ENCODE measurements at places on chromosomes 13 and 19. TPM values are rescaled to one million over a fixed set of nuclear protein-coding genes. Genes with fewer than 3 reads are reported as not detected.
A peak's percentile ranks its signal among the peaks of the same experiment; 100 is the strongest.

DNA sequence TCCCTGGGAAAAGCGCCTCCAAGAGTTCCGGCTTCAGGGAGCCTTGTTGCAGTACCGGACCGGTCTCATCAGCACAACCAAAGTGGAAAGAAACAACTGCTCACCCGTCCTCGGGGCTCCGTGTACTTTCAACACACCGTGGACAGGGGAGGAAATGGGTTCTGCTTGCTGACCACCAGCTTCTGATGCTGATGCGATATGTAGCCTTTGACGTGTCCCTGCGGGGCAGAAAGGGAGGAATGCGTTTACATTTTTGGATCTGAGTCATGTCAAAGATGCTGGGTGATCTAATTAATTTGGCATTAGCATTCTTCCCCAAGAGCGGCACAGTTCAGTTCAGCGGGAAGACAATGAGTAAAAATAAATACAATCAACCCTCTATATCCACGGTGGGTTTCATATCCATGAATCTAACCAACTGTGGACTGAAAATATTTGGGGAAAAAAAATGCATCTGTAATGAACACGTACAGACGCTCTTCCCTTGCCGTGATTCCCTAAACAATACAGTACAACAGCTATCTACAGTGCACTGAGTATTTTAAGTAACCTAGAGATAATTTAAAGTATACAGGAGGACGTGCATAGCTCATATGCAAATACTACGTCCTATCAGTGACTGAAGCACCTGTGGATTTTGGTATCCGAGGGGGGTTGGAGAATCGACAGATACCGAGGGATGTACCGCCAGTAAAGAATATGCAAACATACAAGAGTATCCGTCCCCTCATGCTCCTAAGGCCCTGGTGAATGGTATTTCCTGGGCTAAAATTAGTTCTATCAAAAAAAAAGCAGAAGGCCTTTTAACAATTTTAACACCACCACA lies 19.8 kb downstream of the PROZ start:
- no peak overlapping the region for H3K4me3 ChIP-seq
- peak overlapping the region; percentile 73 for H3K27ac ChIP-seq
- DNase-seq = peak; percentile 53
- peaks cover 72% of the 10 kb centered on the region for H3K36me3 ChIP-seq

- H3K27ac ChIP-seq = no peak overlapping the region
- no peaks in the 10 kb centered on the region for H3K36me3 ChIP-seq
Observed at GRCh38 chr13:95111608-95112007, 189.6 kb downstream of the ABCC4 start.

DNA sequence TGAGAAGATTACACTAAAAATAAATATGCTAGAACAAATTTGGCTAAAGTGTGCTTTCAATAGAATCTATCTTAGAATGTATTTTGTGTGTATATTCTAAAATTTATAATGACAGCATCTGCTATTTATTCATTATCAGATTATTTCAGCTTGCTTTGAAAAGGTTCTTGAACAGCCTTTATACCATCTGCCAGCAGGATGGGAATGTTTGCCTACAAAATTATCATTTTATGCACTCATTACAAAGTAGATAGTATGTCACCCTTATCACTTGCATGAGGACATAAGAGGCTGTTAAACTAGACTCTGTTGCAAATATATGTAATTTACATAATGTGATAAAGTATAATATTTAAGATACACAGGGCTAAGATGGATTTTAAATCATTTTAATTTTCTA lies 1286.9 kb upstream of the PCDH20 start:
- H3K27ac ChIP-seq = peak overlapping the region; percentile 78
- H3K36me3 ChIP-seq = no peaks in the 10 kb centered on the region
- peak; percentile 21 for DNase-seq
- H3K4me3 ChIP-seq = no peak overlapping the region
- no peaks in the 10 kb centered on the region for H3K4me1 ChIP-seq

DNA sequence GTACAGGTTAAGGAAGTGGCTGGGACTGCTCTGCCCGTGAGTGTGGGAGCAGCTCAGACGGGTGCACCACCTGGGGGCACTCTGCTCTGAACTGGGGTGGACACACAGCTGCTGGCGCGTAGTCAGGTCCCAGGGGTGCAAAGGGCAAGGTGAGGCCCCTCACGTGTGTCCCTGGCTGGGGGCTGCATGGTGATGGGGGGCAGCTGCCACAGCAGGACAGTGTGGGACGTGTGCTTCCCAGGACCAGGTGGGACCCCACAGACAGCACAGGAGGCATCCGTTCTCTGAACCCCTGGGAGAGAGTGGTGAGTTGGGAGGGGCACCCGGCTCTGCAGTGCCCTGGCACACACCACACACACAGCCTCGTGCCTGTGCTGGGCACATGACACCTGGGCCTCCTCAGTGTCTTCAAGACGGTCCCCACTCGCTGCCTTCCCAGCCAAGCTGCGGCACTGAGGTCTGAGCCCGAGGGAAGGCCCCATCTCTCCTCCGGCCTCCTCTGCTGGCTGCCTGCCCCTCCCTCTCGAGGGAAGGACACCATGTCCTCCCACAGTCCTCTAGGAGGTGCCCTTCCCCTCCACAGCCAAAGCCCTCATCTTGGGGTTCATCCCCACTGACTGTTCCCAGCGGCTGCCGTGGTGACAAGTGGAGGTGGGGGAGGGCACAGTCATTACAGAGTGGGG lies 24.7 kb downstream of the CILP2 start:
- no peaks in the 10 kb centered on the region for H3K36me3 ChIP-seq
- no peak overlapping the region for H3K4me3 ChIP-seq
- no peaks in the 10 kb centered on the region for H3K27me3 ChIP-seq

GRCh38 chr13:73335944-73336343 lies 277.1 kb downstream of the KLF5 start:
- H3K27ac ChIP-seq = no peak overlapping the region
- peaks cover 6% of the 10 kb centered on the region for H3K4me1 ChIP-seq
- H3K27me3 ChIP-seq = no peaks in the 10 kb centered on the region

DNA sequence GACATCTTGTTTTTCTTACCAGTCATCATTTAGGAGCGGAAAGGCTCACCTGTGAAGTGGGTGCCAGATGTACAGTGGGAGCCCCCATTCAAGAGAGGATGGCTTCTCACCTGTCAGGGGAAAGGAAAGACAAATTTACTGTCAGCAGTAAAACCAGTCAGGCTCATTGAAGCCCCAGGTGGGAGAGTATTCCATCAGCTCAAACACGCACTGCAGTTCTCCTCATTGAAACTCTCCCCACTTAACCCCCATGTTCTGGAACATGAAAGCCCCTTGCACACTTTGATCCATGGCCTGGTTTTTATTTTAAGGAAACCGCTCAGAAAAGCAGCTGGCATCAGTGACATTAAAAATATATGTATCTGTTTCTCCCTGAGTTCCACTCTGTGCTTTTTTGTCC lies 401.1 kb upstream of the ZNF507 start:
- DNase-seq = no peak
- no peak overlapping the region for H3K27ac ChIP-seq
- H3K36me3 ChIP-seq = no peaks in the 10 kb centered on the region
- no peaks in the 10 kb centered on the region for H3K27me3 ChIP-seq
- peaks cover 15% of the 10 kb centered on the region for H3K4me1 ChIP-seq

The PSPC1 gene
- 40.5 TPM for polyA plus RNA-seq
